HT-29 (cell line): ENCODE measurements at places on chromosomes 5 and 9. TPM values are rescaled to one million over a fixed set of nuclear protein-coding genes. Genes with fewer than 3 reads are reported as not detected.
A peak's percentile ranks its signal among the peaks of the same experiment; 100 is the strongest.

Gene ACSL6
- total RNA-seq, result not detected in 2 replicates

Gene FOXD4L5
- 0.05 TPM in 1 of 2 replicates, not detected in the other for total RNA-seq

Gene SYNPO
- total RNA-seq, result 0.44 and 0.56 TPM in 2 replicates

DNA sequence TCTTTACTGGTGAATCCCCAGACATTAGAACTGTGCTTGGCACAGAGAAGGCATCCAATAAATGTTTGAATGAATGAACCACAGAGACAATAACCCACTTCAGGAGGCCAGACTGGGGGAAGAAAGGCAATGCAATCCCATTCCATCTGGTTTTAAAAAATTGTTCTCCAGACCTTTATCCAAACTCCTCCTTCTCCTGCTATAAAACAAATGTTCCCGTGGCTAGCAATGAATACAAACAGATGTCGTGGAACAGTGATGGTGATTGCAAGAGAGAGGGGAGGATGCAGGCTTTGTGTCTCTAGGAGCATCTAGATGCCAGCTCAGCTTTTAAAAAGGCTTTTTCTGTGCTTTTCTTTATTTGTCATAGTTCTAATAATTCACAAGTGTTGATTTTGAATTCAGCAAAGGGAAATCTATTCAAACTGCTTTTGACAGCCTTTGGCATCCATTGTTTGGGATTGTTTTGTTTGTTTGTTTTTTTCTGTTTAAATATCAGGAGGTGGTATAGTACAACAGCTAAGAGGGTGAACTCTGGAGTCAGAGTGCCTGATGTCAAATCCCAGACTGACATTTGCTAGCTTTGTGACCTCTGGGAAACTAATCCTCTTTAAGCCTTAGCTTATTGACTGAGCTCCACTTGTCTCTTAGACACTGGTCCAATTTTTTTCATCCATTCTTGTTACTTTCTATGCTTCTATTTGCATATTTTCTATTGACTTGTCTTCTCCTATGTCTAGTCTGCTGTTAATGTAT lies 59.1 kb downstream of the TNFSF15 start:
- DNase-seq, result no peak

DNA sequence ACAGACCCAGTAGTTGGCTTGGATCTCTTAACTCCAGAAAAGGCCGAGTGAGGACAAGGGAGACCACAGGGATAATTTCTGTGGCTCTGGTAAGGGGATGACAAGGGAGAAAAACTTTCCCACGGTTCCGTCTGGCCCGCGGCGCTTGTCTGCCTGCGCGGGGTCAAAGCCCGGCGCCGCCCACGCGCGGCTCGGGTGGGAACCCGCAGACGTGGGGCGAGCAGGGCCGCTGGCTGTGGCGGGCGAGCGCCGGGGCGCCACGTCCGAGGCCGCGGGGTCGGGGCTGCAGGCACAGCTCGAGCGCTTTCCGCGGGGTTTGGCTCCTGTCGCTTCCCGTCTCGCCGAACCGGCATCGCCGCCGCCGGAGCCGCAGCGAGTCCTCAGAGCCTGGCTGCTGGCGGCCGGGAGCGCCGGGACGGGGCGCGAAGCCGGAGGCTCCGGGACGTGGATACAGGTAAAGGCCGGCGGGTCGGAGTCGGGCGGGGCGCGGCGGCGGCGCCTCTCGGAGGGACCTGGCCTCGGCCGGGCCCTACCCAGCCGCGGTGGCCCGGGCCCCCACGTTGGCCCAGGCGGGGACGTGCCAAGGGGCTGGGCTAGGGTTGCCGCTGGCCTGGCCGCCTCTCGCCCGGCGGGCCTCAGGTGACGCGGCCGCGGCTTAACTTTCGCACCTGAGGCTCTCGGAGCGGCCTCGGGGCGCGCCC lies at the start of gene RNF180:
Gene RNF180, plus strand, starts transcription at position 344 of the 701 bp plus-strand sequence. CDS start 34,965 bp downstream, outside the sequence.
- DNase-seq, result no peak

- DNase-seq, result peak; percentile 53
Measured at GRCh38 chr5:177605078-177605477, 5.1 kb downstream of the B4GALT7 start.

DNA sequence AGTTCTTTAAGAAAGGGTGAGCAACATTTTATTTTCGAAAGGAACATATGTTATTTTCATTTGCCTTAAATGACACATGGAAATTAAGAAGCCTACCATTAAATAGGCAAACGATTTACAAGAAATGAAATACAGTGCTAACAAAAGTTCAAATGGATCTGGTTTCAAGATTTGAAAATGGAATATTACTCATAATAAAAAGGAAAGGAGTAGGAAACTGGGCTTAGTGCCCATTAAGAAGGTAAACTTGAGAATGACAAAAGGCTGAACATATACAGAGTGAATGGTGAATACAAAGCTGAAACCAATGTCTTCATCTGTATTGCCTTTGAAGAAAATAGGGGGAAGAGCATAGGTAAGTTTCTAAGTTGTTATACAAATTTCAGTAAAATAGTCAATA lies 974.2 kb upstream of the C9orf72 start:
- no peak for DNase-seq

GRCh38 chr5:318341-318897 lies 3.1 kb upstream of the AHRR start:
- no peak for DNase-seq

DNA sequence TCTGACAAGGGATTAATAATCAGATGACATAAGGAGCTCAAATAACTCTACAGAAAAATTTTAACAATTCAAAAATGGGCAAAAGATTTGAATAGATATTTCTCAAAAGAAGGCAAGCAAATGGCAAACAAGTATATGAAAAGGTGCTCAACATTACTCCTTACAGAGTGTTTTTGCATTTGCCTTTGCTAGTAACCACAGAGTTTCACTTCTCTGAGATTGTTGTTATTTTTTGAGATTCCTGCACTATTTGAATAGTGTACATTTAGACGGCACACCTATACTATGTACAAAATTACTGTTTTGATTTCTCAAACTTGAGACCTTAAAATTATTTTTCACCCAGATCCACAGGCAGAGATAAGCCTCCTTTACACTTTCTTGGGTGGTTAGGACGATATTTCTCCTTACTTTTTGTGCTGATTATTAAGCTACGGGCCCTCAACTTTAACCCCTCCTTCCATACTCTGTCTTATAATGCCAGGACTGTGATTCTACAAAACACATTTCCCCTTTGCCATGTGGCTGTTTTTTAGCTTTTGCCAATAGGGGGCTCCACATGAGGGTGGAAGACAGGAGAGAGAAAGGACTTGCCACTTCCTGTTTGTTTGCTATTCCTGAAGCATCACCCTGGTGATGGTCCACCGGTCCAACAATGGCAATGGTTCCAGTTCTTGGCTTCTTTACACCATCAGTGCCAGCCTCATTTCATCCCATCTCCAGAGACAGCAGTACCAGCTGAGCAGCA lies 65.0 kb upstream of the DAP start:
- DNase-seq, result peak; percentile 7

GRCh38 chr9:138096519-138096845 lies 218.9 kb downstream of the CACNA1B start:
- no peak for DNase-seq

DNA sequence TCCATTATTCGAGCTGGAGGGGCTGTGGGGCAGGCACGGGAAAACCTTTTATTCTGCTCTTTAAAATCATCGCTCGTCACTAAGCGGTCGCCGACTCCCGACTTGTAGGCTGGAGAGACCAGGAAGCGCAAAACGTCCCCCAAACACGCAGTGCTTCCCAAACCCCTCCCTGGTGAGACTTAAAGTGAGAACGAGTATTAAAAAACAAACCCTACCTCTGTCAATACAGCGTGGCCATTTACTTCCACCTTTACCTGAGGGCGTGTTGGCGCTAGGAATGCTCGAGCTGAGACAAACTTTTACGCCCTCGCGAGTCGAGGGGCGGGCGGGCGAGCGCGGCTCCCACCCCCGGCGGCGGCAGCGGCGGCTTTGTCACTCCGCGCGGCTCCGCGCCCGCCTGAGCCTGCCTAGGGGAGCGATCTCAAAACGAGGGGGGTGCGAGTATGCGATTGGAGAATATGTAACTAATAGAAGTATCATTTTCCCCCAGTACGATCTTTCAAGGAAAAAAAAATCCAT lies at the start of gene NR2F1-AS1:
Gene NR2F1-AS1, minus strand, starts transcription at position 293 of the 519 bp plus-strand sequence.
- no peak for DNase-seq

- no peak for DNase-seq
Measured at GRCh38 chr9:87854580-87854955, 28.1 kb upstream of the SPATA31E1 start.
